ENCODE measurements at places on chromosomes 3 and 15.

GRCh38 chr3:122318620-122319019, 6.4 kb upstream of the CSTA start:
- DNase-seq: no peak

GRCh38 chr3:143083781-143084180, 35.8 kb upstream of the CHST2 start:
- no peak for DNase-seq

DNA sequence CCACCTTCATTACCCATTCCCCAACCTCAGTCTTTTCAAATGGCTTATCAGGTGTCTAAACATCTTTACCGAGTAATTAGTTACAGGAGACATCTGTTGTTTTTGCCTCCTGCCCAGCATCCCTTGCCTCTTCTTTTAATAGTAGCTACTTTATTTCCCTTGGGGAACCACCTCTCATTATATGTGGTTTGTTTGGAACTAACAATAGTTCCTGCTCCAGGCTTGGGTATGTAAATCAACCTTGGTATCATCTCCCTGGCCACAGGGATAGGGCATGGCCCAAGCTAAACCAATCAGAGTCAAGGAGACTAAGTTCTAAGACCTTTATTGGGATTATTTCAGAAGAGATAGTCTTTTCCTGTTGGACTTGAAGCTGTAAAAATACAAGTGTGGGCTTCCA, 76.6 kb downstream of the ETV5 start:
- no peak for DNase-seq

DNA sequence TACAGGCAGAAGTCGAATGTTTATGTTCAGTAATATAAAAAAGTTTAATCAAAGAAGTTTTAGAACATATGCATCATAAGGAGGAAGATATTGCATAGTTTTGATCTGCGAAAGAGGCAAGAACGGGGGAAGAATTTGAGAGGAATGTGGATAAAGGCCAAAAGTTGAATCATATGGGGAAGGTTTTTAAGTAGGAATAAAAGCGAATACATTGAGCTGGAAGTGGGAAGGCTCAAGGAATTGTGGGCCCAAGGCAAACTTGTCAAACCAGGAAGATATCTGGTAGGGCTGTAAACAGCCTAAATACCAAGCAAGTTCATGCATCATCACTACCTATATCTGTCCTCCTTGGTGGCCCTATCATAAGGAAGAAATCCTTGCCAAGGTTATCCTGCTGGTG, 186.9 kb downstream of the MAGI1 start:
- no peak for DNase-seq

DNA sequence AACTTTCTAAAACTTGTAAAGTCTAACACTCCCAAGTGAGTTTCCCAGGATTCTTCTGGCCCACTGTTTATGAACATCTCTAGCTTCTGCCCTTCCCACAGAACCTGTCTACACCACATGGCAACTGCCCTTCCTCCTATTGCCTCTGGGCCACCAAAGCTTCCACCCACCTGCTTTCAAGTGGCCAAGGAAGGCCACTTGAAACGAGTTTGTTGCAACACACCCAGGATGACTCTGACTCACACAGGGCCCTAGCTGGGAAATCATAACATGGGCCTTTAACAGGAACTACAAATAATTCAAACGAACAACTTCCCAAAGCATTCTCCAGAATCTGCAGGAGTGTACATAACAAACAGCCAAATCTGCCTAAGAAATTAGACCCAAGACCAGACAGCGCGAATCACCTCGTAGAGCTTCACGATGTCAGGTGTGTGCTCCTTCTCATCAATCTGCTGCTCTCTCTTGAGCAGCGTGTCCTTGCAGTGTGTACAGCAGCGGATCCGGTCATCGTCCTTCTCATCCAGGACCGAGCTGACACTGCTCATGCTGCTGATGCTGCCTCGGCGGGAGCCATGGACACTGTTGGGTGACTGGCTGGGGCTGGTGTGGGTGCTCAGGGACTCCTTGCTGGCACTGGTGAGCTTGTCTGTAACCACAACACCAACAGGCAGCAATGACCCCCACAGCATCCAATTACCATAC, 16.8 kb downstream of the RBSN start:
- DNase-seq: no peak

DNA sequence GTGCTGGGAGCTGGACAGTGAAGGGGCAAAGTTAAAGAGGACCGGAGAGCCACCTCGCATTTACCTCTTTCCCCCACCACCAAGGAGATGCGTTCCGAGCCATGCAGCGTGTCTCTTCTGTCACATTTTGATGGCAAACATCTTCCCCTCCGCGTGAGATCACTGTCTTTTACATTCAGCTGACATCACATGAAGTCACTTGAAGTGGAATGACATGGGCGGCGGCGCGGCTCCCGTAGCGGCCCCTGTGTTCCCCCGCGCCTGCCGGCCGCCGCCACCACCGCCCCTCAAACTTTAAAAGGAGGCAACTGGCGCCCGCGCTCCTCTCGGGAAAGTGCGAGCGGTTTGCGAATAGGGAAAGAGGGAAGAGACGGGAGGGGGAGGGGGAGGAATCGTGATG, at the start of gene FEZF2:
Gene FEZF2, minus strand, starts transcription at position 336 of the 400 bp plus-strand sequence. CDS start 682 bp downstream, outside the sequence.
- no peak for DNase-seq

DNA sequence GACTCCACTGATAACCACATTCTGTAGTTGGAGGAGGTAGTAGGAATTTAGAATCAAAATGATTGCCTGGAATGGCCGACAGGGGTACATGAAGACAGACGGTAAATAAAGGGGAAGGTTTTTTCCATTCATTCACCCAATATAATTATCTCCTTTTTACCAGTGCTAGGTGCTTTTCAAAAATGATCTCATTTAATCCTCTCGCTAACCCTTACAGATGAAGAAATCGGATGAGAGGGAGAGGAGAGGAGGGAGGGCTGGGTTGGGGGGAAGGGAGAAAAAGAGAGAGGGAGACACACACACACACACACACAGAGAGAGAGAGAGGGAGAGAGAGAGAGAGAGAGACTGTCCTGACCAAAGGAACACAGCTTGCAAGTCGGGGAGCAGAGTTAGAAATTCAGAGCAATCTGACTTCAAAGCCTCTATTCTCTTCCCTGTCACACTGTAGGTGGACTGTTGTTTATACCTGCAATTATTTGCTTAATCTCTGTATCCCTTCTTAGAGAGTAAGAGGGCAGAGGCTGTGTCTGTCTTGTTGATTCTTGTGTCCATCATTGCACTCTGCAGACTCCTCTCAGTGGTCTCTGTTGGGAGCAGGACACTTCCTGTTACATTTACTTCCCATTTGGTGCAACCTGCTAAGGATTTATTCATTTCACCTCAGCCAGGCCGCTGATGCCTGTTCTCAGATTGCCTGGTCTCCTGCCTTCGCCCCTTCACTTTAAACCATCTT, 18.7 kb upstream of the PAQR9 start:
- DNase-seq: no peak

GRCh38 chr3:97949743-97950142, 22.5 kb downstream of the RIOX2 start:
- no peak for DNase-seq

DNA sequence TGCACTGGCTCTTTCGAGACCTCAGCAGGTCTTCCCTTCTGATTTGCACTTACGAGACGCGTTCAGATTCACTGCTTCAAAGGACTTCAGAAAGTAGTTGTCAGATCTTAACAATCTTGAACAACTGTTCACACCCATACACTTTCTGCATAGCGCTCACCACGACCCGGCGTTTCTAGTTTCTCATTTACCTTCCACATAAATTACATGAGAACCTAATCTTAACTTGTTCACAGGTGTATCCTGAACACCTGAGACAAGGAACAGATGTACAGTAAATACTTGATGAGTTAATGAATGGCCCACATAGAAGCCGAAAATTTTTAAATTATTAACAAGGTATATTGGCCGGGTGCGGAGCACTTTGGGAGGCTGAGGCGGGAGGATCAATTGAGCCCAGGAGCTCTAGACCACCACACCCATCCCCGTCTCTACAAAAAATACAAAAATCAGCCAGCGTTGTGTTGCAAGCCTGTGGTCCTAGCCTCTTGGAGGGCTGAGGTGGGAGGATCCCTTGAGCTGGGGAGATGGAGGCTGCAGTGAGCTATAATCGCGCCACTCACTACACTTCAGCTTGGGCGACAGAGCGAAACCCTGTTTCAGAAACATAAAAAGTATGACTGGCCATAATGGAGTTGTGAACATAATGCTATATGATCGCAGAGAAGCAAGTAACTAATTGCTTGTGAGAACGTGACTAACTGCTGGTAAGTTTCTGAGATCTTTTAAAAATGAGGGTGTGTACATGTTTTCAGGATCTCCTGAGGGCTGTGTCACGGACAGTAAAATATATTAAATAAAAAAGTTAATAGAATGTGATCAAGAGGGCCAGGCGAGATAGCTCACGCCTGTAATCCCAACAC, 984 bp upstream of the SMARCC1 start:
- DNase-seq: no peak

- no peak for DNase-seq
These were observed 60.2 kb upstream of the SLC4A7 start for GRCh38 chr3:27544372-27544865.
